Right renal cortex interstitium (tissue), 3 donors: ENCODE measurements at places on chromosomes 12 and 14.

GRCh38 chr14:95472819-95473251, 43.6 kb downstream of the SYNE3 start:
- DNase-seq: no peak

DNA sequence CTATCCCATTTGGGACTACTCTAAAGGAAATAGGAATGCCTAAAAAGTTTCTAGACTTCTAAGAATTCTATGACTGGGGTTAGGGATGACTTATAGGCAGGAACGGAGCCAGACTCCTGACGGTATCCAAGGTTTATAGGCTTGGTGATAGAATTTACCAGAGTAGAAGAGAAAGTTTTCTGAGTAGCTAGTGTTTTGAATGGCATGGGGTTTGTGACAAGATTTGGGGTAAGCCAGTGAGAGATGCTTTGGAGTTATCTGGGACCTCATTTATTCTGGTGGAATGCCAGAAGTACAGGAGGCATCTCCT, 444.6 kb downstream of the RAD51B start:
- no peak for DNase-seq

- no peak for DNase-seq
Observed at GRCh38 chr12:92558215-92558773, 144.5 kb upstream of the PLEKHG7 start.

- DNase-seq: no peak
Observed at GRCh38 chr12:75917083-75917482, 114.5 kb downstream of the PHLDA1 start.

- DNase-seq: no peak
Observed at GRCh38 chr14:52235866-52236510, 31.5 kb upstream of the PTGDR start.

DNA sequence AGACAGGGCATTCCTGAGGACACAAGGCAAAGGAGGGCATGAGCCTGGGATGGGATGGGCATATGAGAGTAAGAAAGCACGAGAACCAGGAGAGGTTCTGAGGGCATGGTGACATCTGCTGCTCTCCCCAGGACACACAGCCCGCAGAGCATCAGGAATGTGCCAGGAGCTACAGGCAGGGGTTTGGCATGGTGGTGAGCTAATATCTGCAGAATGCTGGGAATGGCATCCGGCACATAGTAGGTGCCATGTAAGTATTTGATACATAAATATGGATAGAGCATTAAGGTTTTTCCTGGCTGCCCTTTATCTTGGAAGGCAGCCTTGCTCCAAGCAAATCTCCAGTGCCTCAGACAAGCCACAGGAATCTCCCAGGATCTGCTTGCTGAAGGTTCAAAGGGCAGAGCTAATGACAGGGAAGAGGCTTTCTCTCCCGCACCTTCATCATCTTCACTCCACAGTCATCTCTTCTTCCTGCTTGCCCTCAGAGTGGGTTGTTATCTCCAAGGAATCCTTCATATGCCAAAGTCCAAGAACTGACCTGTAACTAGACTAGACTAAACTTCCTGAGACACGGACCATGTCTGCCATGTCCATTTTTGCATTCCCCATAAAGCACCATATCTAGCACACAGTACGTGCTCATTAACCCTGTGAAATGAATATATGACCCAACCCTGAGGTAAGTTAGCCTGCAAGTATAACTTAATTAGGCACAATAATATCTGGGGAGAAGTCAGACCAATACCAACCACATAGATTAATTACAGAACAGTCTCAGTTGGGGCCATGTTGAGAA, 62.0 kb upstream of the SCN8A start:
- no peak for DNase-seq

- no peak for DNase-seq
Observed at GRCh38 chr12:18313306-18313705, 52.0 kb downstream of the PIK3C2G start.

GRCh38 chr12:130240831-130241590, 78.7 kb downstream of the FZD10 start:
- no peak for DNase-seq

DNA sequence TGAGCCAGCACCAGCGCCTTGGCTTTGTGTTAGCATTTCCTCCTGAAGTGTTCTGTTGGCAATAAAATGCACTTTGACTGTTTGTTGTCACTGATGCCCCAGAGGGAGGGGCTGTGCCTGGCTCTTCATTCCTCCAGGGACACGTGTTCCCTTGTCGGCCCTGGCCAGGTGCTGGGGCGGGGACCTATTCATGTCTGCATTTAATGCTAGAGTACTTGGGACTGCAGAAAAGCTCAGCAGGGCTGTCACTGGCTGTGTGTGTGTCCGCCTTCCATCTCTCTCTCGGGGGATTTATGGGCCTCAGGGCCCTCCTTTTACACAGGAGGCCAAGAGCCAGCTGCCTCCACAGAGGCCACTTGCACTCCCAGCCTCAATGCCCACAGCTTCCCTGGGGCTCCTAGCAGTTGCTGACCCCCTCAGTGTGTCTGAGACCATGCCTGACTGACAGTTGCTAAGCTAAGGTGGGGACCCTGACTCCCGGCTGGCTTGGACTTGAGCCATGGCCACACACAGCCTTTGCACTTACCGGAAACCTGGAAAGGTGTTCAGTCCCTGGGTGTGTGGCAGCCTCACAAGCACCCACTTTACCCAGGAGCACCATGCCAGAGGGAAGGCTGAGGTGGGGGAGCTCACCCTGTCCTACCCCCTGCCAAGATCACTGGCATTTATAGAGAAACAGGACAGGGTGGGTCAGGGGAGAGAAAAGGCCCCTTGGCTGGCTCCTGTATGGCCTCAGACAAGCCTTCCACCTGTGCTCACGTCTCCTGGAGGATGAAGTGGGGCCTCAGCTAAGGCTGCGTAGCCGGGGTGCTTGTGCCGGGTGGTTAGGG, 27.8 kb downstream of the HIP1R start:
- DNase-seq: no peak

DNA sequence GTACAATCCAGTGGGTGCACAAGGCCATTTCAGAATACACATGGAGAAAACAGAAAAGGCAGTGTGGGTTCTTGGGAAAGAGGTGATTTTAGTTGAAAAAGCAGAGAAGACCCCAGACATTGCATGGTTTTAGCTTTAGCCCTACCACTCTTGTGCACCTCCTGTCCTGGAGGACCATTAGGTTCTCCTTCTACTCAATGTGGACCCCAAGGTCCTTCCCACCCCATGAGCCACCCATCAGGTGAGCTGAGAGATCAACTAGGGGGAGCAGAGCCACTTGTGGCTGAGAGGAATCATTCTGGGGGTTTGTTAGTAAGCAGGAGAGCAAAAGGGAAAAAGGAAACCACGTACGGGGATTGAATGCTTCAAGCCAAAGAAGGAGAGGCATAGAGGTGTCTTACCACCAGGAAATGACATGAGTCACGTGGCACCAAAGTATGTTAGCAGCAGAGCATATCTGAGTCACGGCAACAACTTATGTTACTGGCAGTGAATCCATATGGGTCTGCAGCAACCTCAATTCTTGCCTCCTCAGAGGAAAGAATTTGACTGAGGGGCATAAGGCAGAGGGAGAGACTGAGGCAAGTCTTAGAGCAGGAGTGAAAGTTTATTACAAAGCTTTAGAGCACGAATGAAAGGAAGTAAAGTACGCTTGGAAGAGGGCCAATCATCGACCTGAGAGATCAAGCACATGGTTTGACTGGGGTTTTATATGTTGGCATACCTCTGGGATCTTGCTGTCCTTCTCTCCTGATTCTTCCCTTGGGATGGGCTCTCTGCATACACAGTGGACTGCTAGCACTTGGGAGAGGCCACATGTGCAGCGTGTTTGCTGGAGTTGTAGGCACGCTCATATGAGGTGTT, 73.9 kb downstream of the HSD17B6 start:
- no peak for DNase-seq

DNA sequence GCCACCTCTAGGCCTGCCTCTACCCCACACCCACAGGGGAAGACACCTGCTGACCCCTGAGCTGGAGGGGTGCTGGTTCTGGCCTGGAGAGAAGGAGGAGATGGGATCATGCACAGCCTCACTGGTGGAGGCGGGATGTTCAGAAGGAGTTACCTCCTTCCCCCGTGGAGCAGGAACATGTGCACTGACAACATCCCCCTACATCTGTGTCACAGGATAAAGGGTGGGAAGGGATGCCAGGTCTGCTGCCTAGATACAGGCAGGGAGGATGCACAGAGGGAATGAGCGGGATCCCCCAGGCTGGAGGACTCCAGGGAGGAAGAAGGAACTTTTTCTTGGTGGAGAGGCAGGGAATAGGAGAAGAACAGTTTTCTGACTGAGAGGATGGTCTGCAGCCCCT, 8.8 kb downstream of the NRXN3 start:
- no peak for DNase-seq

- DNase-seq: no peak
Observed at GRCh38 chr14:39383741-39384140, 48.5 kb downstream of the FBXO33 start.

GRCh38 chr14:51068268-51068667, 26.6 kb downstream of the TRIM9 start:
- DNase-seq: no peak

- no peak for DNase-seq
Observed at GRCh38 chr12:51864833-51865670, 16.5 kb upstream of the FIGNL2 start.

- DNase-seq: no peak
Observed at GRCh38 chr14:57736391-57736790, 129.5 kb downstream of the SLC35F4 start.

- DNase-seq: no peak
Observed at GRCh38 chr12:460261-461230, 807 bp downstream of the B4GALNT3 start.

DNA sequence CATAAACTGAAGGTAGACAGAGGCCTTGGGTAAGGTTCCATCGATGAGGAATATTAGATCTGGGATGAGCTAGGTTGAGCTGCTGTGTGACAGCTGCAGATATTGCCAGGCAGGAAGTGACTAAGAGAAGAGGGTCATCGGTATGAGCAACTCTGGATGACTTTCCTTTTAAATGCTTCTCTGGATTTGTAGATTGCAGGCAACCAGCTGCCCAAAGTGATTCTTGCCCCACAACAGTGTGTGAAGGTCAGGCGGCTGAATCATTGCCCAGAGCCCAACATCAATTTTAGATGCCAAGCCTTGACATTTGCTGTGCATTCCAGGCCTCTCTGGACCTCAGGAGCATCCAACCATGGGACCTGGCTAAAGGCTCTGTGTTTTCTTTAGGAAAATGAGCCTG, 255.9 kb downstream of the DPF3 start:
- DNase-seq: no peak

DNA sequence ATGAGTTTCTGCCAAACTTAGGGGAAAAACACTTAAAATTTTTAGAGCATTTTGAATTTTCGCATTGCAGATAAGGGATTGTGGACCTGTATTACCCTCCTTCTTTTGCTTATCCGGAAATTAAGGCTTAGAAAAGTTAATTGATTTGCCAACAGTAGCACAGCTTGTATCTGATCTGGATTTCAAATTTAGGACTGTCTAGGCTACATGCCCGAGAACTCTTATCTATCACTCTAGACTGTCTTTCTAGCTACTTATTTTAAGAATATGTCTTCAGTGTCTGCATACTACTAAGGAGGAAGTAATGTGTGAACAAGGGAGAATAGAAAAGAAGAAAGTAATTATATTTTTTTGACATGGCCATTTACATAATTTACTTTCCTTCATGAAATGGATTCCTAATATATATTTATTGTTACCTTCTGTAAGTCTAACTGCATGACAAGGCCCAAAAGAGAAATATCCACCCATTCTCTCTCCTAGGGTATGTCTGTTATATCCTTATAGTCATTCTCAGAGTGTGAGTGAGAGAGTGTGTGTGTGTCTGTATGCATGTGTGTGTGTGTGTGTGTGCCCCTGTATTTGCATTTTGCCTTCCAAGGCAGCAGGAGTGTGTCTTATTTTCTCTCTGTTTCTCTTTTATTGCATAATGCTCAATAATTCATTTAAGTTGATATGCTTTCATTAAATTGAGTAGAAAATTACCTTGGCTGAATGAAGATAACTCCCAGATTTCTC, 132.1 kb downstream of the SLC5A8 start:
- DNase-seq: no peak

- no peak for DNase-seq
Observed at GRCh38 chr12:110067531-110067930, 19.2 kb upstream of the C12orf76 start.

- no peak for DNase-seq
Observed at GRCh38 chr12:111368291-111368787, 556 bp downstream of the PHETA1 start.

DNA sequence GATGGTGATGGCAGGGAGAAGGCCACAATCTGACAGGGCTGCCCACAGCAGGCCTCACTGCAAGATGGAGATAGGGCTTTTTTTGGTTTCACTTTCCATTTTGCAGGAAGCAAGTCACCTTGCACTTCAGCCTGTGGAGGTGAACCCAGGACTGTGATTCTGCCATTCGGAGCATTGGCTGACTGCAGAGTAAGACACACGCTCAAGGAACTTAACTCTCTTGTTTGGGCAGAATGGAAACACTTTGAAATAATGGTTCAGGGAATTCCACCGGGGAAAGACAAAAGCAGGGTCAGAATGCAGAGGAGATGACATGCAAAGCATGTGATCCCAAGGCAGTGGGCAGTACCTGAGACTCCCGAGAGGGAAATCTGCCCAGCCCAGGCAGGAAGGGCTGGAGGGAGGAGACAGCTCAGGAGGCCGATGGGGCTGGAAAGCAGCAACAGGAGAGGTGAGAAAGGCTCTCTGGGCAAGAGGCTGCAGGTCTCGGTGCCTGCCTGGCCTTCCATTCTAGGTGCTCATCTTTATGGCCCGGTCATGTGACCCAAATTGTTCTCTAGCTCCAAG, 58.7 kb upstream of the PRMT8 start:
- no peak for DNase-seq

DNA sequence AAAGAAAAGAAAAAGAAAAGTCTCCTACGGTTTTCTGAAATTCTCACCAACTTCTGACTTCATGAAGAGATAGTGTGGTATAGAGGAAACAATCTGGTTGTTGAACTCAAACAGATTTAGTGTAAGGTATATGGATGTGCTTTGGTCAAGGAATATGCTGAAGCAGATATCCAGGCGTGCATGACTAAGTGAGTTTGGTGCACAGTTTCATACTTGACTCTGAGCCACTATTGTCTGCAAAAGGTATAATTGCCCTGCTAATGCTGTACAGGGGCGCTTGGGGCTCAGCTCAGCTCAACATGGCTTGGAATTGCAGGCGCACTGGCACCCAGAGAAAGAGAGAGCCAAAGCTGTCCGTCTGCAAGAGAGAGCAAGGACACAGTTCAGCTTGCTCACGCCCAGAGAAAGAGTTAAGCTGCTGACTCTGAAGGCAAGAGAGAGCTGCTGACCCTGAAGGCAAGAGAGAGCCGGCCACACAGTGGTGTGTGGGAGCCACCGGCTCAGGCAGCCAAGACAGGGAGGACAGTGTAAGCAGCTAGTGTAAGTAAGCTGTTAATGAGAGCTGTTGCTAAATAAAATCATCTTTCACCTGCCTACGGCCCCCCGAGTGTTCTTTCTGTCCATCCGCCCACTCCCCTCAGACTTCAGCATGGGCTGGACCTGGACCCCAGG, 66.4 kb upstream of the SLC38A4 start:
- no peak for DNase-seq
